ENCODE measurements at places on chromosomes 11 and 22.

DNA sequence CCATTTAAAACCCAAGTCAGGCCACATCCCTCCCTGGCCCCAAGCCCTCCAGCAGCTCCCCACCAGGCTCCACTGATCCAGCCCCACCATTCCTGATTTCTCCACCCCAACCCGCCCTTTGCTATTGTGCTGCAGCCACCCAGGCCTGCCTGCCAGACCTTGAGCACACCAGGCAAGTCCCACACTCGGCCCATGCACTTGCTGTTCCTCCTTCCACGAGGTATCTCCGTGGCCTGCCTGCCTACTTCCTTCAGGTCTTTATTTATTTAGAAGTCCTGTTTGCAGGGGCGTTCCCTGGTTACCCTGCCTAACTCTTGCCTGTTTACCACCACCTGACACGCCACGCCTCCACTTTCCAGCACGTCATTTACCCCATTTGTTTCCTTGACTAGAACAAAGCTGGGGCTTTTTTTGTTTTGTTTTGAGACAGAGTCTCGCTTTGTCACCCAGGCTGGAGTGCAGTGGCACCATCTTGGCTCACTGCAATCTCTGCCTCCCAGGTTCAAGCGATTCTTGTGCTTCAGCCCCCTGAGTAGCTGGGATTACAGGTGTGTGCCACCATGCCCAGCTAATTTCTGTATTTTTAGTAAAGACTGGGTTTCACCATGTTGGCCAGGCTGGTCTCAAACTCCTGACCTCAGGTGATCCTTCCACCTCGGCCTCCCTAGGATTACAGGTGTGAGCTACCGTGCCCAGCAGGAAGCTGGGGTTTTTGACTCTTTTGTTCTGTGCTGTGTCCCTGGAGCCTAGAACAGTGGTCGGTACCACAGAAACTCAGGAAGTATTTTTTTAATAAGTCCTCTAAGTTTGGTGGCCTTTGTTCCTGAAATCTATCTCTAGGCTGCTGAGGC is 6.7 kb downstream of the CENPM start:
- peak; percentile 93 for DNase-seq

- no peak for DNase-seq
Observed at GRCh38 chr11:45180179-45180847, 33.9 kb downstream of the PRDM11 start.

DNA sequence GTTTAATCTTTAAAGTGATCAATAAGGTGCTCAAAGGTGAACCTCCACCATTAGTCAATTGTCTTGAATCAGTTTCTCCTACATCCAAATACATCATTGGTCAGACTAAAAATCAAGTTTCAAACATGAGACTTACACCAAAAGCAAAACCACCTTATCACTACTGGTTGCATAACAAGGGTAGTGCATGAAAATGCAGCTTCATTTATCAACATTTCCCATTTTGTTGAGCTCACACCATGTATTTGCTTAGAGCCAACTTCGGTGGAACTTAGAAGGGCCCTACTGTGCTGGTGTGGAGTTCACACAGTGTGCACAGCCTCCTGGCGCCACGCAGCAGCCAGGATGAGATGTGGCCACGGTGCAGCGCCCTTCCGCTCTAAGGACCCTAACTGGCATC is 23.1 kb upstream of the PHLDA2 start:
- DNase-seq: no peak

GRCh38 chr11:57764566-57764965 is 3.0 kb downstream of the CTNND1 start:
- no peak for DNase-seq

DNA sequence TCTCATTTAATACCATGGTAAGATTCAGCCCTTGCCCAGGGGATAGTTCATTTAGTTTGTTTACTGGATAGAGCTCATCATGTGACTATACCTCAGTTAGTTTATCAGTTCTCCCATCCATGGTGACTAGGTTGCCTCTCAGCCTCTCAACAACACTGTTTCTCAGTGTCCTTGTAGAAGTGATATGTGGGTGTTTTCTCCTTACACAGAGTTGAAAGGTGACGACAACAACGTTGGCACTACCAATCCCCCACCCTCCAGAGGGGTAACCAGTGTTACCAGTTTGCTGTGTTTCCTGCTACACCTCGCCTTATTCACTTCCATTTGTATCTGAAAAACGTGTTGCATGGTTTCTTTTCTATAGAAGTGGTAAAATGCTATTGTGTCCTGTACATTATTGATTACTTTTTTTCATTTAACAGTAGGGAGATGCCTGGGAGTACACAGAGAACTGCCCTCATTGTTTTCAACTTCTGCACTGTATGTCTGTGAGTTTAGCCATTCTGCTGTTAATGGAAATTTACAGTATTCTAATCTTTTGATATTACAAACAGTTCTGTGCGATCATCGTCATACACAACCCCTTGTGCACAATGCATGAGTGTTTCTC is 11.6 kb downstream of the NEAT1 start:
- no peak for DNase-seq

DNA sequence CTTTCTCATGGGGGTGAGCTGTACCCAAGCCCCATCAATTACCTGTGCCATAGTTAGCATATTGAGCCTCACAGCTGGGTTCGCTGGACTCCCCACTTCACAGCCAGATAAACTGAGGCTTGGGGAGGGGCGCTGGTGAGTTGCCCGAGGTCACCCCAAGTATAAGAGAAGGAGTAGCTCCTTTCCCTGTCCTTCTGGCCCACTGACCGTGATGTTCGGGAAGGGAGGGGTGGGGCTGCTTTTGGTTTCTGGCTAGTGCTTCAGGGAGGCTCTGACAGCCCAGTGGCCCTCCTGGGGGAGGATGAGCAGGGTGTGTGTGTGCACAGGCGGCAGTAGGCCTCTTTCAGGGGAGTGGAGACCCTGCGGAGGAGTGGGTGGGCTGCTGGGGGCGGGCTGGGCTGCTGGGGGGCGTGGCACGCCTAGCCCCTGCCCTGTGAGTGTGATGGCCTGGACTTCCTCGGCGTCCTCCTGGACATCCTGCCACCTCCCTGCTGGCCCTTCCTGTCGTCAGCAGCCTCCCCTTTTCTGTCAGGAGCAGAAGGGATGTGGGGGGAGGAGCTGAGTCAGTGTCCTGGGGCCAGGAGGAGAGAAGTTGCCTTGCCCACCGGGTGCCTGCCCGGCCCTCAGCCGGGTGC is 50.3 kb downstream of the TRIOBP start:
- no peak for DNase-seq

- DNase-seq: no peak
Observed at GRCh38 chr22:45398214-45398613, 15.2 kb downstream of the SMC1B start.

- DNase-seq: no peak
Observed at GRCh38 chr22:24772493-24773220, 1.9 kb downstream of the PIWIL3 start.

DNA sequence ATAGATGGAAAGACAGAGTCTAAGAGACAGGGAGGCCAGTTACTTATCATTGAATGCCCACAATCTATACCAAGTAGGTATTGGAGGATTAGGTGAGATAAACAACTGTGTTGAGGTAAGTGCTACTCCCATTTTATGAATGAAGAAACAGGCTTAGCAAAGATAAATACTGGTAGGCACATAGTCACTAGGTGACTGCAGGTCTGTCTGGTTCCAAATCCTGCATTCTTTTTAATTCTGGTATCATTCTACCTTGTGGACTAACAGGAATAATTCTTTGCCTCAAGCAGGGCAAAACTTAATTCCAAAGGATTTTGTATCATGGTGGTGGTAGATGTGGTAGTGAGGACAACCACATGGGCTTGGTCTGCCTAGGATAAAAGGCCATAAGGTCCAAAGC is 28.4 kb downstream of the RNF169 start:
- no peak for DNase-seq

- DNase-seq: peak; percentile 59
Observed at GRCh38 chr22:39943337-39943736, 16.9 kb upstream of the TMA7B start.

GRCh38 chr11:121671283-121672168 is 218.8 kb upstream of the SORL1-AS1 start:
- DNase-seq: no peak

DNA sequence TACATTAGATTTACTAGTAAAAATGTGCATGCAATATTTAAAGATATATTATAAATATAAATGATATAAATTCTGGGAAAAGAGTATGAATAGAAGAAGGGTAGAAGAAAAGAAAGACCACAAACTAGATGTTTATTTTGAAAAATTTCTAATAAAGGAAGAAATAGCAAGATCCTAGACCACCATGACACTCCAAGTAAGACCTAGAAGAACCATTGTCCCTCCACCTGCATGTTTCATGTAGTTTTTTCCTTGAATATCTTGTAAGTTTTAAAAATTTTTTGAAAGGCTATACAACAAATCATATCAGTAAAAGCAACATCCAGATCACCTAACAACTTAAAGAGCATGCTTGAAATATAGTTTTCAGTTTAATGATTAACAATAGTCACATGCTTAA is 46.8 kb downstream of the ARHGAP32 start:
- no peak for DNase-seq

GRCh38 chr22:24982301-24983056 is 30.0 kb downstream of the KIAA1671 start:
- no peak for DNase-seq

Data from activated naive CD4-positive, alpha-beta T cell treated with anti-CD3 and anti-CD28 coated beads, Interleukin-2, amount 50 U/mL, for 16 hours (primary cell).